Activated CD4-positive, alpha-beta T cell treated with anti-CD3 and anti-CD28 coated beads, Interleukin-2, amount 50 U/mL, for 48 hours (primary cell): ENCODE measurements at places on chromosomes 12 and 14.

DNA sequence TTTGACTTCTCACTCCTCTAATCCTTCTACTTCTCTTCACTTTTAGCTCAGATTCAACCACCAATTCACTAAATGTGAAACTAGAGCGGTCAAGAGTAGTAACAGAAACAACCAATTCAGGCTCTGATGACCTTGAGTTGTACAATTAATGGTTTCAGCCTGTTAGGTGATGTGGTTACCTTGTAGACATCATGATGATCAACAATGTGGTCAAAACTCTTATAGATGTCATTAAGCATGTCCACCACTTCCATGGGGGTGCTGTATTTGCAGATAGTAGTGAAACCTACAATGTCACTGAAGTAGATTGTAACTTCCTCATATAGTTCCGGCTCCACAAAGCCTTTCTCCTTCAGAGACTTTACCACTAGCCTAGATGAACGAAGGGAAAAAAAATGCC is 54.1 kb upstream of the PLBD1 start:
- no peak for DNase-seq

DNA sequence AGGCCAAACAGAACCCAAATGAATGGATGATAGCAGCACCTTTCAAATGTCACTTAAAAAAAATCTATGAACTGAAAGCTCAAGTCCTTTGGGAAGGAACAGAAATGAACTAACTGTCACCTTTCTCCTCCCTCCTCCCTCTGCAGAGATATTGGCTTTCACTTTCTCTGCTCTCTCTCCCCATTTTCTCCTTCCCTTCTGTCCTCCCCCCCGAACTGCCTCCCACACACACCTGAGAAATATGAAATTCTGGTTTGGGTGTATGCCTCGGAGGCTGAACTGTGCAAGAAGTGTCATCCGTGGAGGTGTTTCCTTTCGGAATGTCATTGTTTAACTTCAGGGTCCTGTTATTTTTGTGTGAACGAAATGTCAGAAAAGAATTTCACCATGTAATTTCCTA is 87.8 kb downstream of the NEDD1 start:
- DNase-seq: no peak

- no peak for DNase-seq
Measured at GRCh38 chr14:79254069-79254775, 957.1 kb downstream of the DIO2 start.

- no peak for DNase-seq
Measured at GRCh38 chr14:70201994-70202393, 13.2 kb upstream of the SLC8A3 start.

GRCh38 chr14:72788972-72789728 is 104.8 kb downstream of the DPF3 start:
- no peak for DNase-seq
